ENCODE measurements at places on chromosomes 6 and 20.

DNA sequence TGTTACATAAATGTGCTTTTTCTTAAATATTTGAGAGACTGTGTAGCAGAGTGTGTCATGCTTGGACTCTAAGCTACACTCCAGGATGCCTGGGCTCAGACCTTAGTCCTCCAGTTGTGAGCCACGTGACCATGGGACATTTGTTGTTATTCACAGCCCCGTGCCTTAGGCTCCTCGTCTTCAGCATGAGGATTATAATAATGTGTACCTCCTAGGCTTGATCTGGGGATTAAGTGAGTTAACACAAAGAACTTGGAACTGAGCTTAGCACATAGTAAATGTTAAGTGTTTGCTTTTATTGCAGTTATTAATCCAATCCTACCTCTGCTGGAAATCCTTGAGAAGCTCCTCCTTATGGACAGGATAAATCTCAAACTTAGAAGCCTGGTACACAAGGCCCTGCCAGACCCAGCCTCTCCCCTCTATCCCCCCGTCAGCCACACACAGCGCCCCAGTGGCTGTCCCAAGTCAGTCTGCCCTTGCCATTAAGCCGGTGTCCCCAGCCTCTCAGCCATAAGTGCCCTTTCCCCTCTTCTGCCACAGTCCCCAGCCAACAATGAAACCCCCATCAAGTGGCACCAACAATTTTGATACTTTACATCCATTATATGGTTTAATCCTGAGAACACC is 177.5 kb downstream of the TMEM242 start:
- DNase-seq, result no peak

- DNase-seq, result no peak
These were observed 61.4 kb downstream of the NPEPL1 start for GRCh38 chr20:58753922-58754551.

- DNase-seq, result no peak
These were observed 433.5 kb downstream of the DHX35 start for GRCh38 chr20:39395478-39396291.

DNA sequence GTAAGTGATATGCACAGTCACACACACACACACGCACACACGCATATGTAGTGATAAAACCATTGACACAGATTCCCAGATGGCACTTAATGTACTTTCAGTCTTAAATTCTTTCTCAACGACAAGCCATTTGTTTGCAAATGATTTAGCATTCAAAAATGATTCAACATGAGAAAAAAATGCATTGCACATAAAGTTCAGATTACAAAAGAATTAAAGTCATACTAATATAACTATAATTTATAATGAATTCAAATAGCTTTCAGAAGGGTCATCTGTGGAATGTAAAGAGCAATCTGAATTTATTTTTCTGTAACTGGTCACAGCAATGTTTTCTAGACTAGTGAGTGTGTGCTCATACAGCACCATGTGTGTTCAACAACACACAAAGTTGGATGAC is 521.6 kb upstream of the ZNF337 start:
- DNase-seq, result no peak

DNA sequence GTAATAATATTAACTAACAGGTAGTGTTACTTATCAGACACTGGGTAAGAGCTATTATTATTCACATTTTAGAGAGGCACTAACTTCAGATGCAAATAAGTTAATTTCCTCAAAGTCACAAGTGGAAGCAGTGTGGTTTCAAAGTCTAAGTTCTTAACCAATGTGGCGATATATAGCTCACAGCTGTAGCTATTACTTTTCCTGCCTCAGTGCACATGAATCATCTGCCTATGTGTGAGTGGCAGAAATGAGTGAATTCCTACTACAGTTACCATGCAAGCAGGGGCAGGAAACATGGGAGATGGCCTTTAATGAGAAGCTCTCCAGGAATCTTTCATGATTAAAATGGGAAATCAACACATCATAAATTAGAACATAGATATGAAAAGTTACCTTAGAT is 126.2 kb upstream of the EYA4 start:
- DNase-seq, result no peak

- no peak for DNase-seq
These were observed 147.1 kb upstream of the SMLR1 start for GRCh38 chr6:130680116-130680515.

GRCh38 chr6:95551678-95552324 is 25.5 kb upstream of the MANEA start:
- DNase-seq, result no peak

- no peak for DNase-seq
These were observed 52.2 kb downstream of the CDC40 start for GRCh38 chr6:110232450-110232849.

DNA sequence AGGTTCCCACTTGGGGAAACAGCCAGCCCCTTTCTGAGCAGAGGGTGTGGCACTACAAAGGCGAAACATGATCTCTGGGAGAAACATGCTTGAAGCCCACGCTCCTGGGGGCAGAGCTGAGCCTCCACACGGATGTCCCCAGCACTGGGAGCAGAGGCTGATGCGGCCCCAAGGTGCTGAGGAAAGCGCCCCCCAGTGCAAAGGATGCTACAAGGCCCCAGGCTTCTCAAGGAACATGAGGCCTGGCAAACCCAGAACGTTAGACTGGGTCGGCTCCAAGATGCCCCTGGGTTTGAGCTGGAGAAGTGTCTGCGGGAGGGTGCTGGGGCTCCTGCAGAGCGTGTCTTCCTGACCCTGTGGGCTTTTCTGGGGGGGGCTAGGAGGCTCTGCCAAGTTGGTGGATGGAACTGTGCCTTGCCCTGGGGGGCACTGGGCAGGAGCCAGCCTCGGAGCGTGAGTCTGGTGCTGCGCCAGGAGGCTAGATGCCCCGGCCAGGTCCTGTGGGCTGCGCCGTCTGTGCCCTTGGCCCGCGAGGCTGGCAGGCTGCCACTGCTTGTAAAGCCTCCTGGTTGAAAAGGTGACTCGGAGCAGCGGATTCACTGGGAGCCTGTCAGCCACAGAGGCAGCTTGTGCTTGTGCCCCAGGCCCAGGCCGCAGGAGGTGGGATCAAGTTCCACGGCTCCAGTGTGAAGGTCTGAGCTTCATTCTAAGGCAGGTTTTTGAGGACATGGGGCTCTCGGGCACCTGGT is 8.1 kb downstream of the SYNJ2 start:
- no peak for DNase-seq

DNA sequence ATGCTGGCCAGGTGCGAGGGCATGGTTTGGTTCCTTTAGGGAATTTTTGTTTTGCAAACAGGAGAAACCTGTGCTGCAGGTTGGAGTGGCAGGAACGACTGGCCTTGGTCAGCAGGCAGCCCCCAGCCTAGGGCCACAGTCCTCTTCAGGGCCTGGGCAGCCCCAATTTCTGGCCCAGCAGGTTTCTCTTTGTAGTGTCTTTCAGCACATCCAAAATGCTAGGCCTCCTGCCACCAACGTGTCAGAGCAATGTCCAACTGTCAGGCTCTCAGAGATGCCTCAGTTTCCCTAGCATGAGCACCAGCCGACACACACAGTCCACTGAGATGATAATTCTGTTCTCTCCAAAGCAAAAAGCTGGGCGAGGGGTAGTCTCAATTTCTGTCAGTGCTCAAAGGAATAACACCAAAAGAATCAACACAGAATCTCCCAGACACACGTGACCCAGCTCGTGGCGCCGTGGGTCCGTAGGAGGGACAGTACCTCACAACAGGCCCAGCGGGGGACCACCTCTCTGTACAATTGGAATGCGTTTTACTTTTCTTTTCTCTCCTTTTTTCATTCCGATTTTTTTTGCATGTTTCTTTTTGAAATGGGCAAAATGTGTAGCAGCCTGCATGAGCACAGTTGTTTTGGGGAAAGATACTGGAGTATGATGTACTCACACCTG is 125.9 kb downstream of the TAF4 start:
- DNase-seq, result no peak
